Karpas-422 (cell line): ENCODE measurements at places on chromosomes 7 and 10.

GRCh38 chr7:70044525-70044924 is 446.2 kb downstream of the AUTS2 start:
- no peaks in the 10 kb centered on the region for H3K4me1 ChIP-seq
- H3K4me3 ChIP-seq = no peak overlapping the region
- H3K27me3 ChIP-seq = no peaks in the 10 kb centered on the region
- H3K27ac ChIP-seq = no peak overlapping the region
- DNase-seq = no peak

- no peak for DNase-seq
- H3K27me3 ChIP-seq = no peaks in the 10 kb centered on the region
- peaks cover 32% of the 10 kb centered on the region for H3K36me3 ChIP-seq
Measured at GRCh38 chr7:101848208-101848951, 31.0 kb downstream of the CUX1 start.

DNA sequence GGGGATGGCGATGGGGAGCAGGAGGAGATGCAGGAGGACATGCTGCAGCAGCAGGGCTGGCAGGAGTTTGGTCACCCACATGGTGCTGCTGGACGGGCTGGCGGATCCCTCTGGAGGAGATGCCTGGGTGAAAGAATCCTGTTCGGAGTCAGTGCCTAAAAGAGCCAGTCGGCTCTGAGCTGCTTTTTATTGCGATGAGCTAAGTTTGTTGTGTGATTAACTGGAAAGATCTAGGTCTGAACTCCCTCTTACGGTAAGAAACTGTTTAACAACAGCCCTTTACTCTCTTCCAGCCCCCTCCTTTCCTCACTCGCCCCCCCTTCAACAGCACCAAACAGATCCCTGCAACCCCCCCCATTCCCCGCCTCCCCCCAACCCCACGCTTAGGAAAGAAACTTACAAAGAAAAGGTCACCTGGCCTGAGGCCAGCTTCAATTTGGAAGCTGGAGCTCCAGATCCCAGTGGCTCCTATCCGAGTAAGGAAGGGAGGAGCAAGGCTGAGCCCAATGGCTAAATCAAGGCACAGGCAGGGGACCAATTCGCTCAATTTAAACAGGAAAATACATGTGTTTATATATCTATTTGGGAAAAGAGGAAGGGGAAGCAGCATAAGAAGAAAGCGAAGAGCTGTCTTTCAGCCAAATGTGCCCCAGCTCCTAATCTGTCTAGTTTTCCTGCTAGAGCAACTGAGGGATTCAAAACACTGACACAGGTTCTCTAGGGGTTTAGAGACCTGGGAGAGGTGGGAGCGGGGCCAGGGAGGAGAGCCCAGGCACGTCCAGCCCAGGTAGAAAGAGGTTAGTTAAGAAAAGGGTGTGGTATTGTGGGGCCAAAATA is at the start of gene HGF:
HGF (minus strand) TSS at position 157 of the 837 bp plus-strand sequence; CDS start at position 81, 76 bp downstream.
- H3K4me3 ChIP-seq = no peak within 1 kb of the TSS
- no peaks in the 10 kb centered on the region for H3K4me1 ChIP-seq
- H3K27ac ChIP-seq = no peak within 1 kb of the TSS
- no peaks in the 10 kb centered on the region for H3K36me3 ChIP-seq

DNA sequence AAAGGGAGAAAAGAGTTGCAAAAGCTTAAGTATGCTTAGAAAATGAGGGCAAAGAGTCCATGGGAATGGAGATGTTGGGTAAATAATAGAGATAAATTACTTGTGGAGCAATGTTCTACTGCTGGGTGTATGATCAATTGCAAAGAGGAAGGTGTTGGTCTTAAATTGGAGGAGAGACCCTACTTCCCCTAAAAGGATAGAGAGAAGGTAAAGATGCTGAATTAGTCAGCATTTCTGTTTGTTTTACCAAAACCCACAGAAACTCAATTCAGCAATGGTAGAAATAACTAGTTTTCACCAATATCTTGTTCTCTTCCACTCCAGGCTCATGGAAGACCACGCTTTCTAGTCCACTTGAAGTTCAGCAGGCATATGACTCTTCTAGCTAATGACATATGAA is 32.1 kb downstream of the ASB4 start:
- no peak overlapping the region for H3K4me3 ChIP-seq
- no peaks in the 10 kb centered on the region for H3K27me3 ChIP-seq
- no peak overlapping the region for H3K27ac ChIP-seq
- no peak for DNase-seq

DNA sequence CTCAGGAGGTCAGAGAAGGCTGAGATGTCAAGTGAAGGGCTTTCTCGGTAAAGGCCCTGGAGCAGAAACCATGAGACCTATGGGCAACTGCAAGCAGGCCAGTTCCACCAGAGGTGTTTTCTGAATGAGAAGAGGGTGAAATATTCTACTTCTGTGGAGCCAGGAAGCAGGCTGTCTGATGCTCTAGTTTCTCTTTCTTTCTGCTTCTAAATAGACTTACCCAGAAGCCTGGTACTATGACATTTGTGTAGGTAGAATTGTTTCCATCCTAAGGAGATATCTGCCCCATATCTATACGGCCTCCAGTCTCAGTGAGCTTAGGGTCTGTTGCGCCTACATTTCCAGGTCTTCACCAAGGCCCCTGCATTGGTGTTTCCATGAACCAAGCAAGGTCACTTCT is 73.4 kb upstream of the CC2D2B start:
- no peak overlapping the region for H3K27ac ChIP-seq
- H3K4me1 ChIP-seq = peaks cover 15% of the 10 kb centered on the region
- no peaks in the 10 kb centered on the region for H3K36me3 ChIP-seq
- no peaks in the 10 kb centered on the region for H3K27me3 ChIP-seq
